ENCODE measurements at places on chromosomes 12 and 14. TPM values are rescaled to one million over a fixed set of nuclear protein-coding genes. Genes with fewer than 3 reads are reported as not detected.

- DNase-seq = no peak
Measured at GRCh38 chr12:23217158-23217557, 592.2 kb downstream of the ETNK1 start.

Gene IAPP
- not detected for total RNA-seq

Gene KRT3
- total RNA-seq = 0.06 TPM

DNA sequence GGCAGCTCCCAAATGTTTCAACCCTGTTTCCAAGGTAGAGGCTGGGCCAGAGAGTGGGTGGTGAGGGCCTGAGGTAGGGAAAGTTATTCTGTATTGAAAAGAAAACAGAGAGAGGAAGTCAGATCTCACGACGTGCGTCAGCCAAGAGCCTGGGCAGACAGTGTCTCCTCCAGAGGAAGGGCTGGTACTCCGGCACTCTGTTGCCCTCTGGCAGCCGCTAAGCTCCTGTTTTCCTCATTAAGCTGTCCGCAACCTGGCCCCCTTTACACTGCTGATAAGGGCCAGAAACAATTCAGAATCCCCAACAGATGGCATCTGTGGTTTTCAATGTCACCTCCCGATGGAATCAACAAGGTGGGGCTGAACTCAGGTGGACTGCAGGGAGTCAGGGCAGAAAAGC, 26.0 kb upstream of the LTBP2 start:
- no peak for DNase-seq

Gene GUCY2C
- total RNA-seq = not detected

Gene CD69
- 1.4 TPM for total RNA-seq

GRCh38 chr12:58420503-58420902, 479.1 kb downstream of the ATP23 start:
- no peak for DNase-seq

GRCh38 chr12:119630223-119630780, 36.7 kb downstream of the TMEM233 start:
- no peak for DNase-seq

DNA sequence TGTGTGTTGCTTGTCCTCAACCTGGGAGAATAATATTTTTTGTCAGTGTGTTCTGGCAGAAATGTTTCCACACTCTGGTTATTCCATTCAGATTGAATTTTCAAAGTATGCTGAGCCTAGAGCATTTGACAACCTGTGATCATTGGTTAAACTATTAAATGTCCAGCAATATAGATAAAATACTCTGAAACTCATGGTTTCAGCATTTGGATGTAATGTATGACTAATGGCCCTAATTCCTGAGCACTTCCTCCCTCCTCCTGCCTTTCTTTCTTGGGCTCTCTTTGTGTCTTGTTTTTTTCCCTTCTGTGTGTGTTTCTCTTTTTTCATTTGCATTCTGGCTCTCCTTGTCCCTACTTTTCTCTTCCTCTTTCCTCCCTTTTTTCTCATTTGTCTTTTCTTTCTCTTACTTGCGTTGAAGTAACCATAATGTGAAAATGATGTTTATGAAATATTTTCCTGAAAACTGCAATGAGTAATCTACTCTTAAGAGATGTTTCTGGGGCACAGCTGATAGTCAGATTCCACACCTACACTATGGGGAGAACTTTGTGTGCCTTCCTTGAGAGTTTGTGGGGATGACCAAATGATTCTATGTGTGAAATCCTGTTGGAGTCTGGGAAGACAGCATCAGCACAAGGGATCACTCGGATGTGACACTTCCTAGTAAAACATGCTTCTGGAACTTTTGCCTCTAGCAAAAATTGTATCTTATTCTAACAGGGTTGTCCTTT, 74.6 kb downstream of the FRMD6 start:
- DNase-seq = no peak

Gene TGM1
- 0.63 TPM for total RNA-seq

DNA sequence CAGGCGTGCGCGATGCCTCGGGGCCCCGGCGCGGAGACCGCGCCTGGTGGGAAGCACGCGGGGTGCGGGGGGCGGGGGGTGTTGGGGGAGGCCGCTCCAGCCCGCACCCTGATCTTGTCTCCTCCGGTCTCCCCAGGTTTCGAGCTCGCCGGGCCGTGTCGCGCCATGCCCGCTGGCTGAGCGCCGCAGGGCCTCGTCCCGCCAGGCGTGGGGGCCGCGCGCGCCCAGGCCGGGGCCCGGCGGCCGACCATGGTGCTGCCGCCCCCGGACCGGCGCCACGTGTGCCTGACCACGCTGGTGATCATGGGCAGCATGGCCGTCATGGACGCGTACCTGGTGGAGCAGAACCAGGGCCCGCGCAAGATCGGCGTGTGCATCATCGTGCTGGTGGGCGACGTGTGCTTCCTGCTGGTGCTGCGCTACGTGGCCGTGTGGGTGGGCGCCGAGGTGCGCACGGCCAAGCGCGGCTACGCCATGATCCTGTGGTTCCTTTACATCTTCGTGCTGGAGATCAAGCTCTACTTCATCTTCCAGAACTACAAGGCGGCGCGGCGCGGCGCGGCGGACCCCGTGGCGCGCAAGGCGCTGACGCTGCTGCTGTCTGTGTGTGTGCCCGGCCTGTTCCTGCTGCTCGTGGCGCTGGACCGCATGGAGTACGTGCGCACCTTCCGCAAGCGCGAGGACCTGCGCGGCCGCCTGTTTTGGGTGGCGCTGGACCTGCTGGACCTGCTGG, 2.4 kb downstream of the TMEM121 start:
- no peak for DNase-seq

DNA sequence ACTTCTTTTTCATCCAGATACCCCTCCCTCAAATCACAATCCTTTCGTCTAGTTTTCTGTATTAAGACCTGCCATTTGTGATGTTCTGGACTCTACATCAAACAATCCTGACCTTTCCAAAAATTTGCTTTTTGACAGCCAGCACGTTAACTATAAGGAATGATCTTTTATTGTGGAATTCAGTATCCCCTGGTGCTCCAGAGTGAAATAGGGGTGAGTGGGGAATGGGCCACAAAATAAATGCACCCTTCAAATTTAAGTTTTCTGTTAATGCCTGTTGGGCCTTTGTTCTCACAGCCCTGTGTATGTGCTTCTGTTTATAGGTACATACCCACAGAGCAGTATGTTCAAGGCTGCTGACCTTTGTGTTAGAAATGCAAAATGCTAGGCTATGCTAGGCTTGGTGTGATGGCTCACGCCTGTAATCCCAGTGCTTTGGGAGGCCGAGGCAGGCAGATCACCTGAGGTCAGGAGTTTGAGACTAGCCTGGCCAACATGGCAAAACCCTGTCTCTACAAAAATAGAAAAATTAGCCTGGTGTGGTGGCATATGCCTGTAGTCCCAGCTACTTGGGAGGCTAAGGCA, 12.0 kb downstream of the PNN start:
- no peak for DNase-seq

DNA sequence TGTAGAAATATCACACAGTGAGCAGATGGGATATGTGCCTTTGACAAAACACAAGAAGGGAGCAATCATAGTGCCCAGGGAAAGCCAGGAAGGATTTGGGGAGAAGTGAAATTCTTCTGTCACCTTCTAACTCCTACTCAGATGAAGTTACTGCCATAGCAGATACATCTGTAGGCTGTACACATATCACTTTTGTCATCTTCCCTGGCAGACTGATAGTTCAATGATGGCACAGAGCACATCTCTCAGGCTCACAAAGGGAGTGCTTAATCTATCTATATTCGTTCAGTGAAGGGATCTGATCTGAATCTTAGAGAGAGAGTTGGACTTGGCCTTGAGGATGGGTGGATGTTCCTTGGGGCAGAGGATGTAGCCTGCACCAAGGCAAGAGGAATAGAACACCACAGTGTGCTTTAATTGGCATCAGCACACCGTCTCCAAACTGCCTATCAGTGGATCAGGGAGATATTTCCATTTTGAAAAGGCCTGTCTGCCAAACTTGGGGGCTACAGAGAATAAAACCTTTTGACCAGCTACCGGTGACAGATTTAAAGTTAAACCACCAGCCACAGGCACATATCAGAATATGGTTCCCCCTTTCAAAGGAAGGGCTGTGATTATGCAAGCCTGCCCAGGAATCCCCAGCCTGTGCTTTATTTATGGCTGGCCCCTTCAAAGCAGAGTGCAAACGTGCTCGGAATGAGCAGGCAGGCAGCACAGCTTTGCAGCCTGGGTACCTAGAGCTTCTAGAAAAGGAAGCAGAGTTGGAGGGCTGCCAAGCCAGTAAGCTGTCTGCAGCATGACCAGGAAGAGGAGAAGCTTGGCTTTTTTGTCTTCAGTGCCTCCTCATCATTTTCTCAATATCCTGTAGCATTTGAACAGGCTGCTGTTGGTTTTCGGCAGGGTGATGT, 165.5 kb upstream of the DYRK2 start:
- DNase-seq = peak; percentile 2

Gene TAS2R8
- not detected for total RNA-seq

Data from epithelial cell of proximal tubule (primary cell).